Cortex of kidney (tissue), 1 donor: ENCODE measurements at places on chromosomes 12 and 14.

- DNase-seq: no peak
These were observed 36.4 kb upstream of the FBRSL1 start for GRCh38 chr12:132453361-132454192.

DNA sequence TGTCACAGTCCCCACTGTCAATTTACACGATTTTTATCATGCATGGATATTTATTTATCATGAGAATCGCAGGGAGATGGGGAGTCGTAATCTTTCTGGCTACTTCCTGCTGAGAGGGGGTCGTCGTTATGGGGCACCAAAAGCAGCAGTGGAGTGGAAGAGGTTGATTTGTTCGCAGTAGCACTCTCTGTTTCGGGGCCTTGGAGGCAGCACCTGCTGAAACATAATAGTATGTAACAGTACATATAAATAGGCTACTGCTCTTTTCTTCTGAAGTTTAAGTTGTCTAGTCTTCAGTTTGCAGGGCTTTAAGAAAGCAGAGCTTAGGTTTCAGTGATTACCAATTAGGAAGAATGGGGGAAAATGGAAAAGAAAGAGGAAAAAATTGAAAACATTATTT is 3.8 kb downstream of the SOAT2 start:
- no peak for DNase-seq

- DNase-seq: no peak
These were observed 45.1 kb upstream of the TRAF3 start for GRCh38 chr14:102731871-102732800.

DNA sequence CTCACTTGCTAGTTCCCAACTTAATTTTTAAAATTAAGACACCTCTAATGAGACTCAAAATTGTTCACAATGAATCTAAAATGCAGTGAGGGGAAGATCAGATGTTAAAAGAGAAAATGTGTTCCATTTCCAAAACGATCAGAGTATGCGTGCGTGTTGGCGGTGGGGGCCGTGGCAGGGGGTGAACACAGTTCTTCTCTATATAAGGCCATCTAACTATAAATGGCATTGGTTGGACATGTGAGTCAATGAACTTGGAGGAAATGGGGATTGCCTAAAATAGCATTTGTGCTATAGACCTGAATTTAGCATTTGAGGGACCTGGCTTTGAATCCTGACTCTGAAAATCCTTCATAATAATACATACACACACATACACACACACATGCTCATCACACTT is 149.4 kb downstream of the FOXN3 start:
- DNase-seq: no peak

DNA sequence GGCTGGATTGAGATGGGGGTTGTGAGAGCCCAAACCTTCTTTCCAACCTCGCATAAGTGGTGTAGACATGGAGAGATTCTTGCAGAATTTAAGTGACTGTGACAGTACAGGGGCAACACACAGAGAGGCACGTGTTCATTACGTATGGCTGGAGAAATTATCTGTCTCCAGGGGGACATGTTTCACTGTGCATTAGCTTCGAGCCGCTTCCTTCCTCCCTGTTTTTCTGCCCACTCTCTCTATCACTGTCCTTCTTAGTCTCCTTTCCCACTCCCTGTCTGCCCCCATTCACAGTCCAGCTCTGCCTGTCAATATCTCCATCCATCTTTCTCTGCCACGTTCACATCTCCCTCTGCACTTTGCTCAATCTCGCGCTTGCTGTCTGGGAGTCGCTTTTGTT is 11.5 kb upstream of the C14orf93 start:
- no peak for DNase-seq
